A549 treated with Hydrocortisone at 1 μM for 4 hours (cell line): ENCODE measurements at places on chromosomes 4 and X. TPM values are rescaled to one million over a fixed set of nuclear protein-coding genes. Genes with fewer than 3 reads are reported as not detected.

MAML3 gene
- 11.6 to 16.7 TPM (median 13.6 TPM) in 5 replicates for total RNA-seq

CAPN6 gene
- not detected in 5 replicates for total RNA-seq

PLP2 gene
- 306 to 450 TPM (median 442 TPM) in 5 replicates for total RNA-seq

CPLX1 gene
- 0.29 to 0.66 TPM (median 0.61 TPM) in 5 replicates for total RNA-seq

POU4F2 gene
- not detected in 5 replicates for total RNA-seq

ELOVL6 gene
- total RNA-seq: 16.0 to 23.4 TPM (median 19.0 TPM) in 5 replicates

ADAMTS3 gene
- not detected in 5 replicates for total RNA-seq

CTAG2 gene
- total RNA-seq: not detected in 5 replicates

CT55 gene
- not detected in 5 replicates for total RNA-seq

UNC5C gene
- total RNA-seq: 0.02 TPM in 1 of 5 replicates, not detected in the others

RPS6KA6 gene
- total RNA-seq: 4.5 to 7.1 TPM (median 5.5 TPM) in 5 replicates

SORBS2 gene
- total RNA-seq: 0.45 to 0.85 TPM (median 0.70 TPM) in 5 replicates

XK gene
- 0.37 to 0.43 TPM (median 0.40 TPM) in 5 replicates for total RNA-seq

CTAG1B gene
- not detected in 5 replicates for total RNA-seq

OCIAD2 gene
- total RNA-seq: 98.4 to 126 TPM (median 105 TPM) in 5 replicates

DCLK2 gene
- 8.2 to 10.1 TPM (median 8.6 TPM) in 5 replicates for total RNA-seq

BRS3 gene
- total RNA-seq: not detected in 5 replicates

ATP2B3 gene
- total RNA-seq: 0.05 to 0.31 TPM (median 0.12 TPM) in 5 replicates

PNMA3 gene
- 0.18 to 0.25 TPM (median 0.21 TPM) in 5 replicates for total RNA-seq

ZNF157 gene
- total RNA-seq: 0.05 TPM in 1 of 5 replicates, not detected in the others

WNK3 gene
- total RNA-seq: 0.01 to 0.08 TPM (median 0.05 TPM) in 5 replicates

KCNIP4 gene
- not detected in 5 replicates for total RNA-seq

EVC gene
- 7.9 to 11.1 TPM (median 10.6 TPM) in 5 replicates for total RNA-seq

SSX1 gene
- not detected in 5 replicates for total RNA-seq

ZDHHC15 gene
- not detected in 5 replicates for total RNA-seq

AMER1 gene
- total RNA-seq: 2.0 to 3.2 TPM (median 2.6 TPM) in 5 replicates

NDST4 gene
- total RNA-seq: not detected in 5 replicates

SPANXN4 gene
- not detected in 5 replicates for total RNA-seq

GAGE1 gene
- not detected in 5 replicates for total RNA-seq

VCX3A gene
- total RNA-seq: not detected in 5 replicates

NOX1 gene
- 0.05 to 0.15 TPM (median 0.10 TPM) in 4 of 5 replicates, not detected in the other for total RNA-seq
